Neural crest cell (in vitro differentiated cells): ENCODE measurements at places on chromosomes 5 and 9. TPM values are rescaled to one million over a fixed set of nuclear protein-coding genes. Genes with fewer than 3 reads are reported as not detected.

The ECM2 gene
- not detected in 2 replicates for total RNA-seq

GRCh38 chr9:89538871-89539270, 41.0 kb upstream of the SEMA4D start:
- no peaks in the 10 kb centered on the region for H3K36me3 ChIP-seq
- peaks cover 14% of the 10 kb centered on the region for H3K4me1 ChIP-seq
- DNase-seq: no peak
- H3K4me3 ChIP-seq: no peak overlapping the region
- H3K27me3 ChIP-seq: no peaks in the 10 kb centered on the region

GRCh38 chr5:95110118-95110517, 174.8 kb downstream of the MCTP1 start:
- no peak overlapping the region for H3K27ac ChIP-seq
- no peak overlapping the region for H3K4me3 ChIP-seq
- no peaks in the 10 kb centered on the region for H3K36me3 ChIP-seq
- no peak for DNase-seq

DNA sequence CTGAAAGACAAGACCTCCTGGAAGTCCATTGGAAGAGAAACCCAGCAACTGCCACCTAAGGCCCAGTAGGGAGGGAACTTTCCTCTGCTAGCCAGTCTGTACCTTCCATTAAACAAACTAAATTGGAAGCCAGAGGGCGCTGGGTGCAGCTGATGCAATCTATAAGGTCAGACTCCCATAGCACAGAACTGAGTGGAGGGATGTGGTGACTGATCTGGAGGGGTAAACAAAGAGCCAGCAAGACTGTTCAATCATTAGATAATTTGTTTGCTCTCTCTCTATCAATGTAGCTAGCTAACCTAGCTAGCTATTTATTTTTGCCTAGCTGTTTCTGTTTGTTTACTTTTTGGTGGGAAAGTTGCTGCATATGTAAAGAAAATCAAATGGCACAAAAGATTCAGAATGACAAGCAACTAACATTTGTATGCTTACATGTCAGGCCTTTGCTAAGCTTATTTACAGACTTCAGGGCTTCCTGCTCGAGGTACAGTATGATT, 291.8 kb upstream of the DAB2 start:
- no peaks in the 10 kb centered on the region for H3K4me1 ChIP-seq
- H3K4me3 ChIP-seq: no peak overlapping the region
- H3K27ac ChIP-seq: no peak overlapping the region
- H3K36me3 ChIP-seq: no peaks in the 10 kb centered on the region

The DTWD2 gene
- 4.6 and 5.1 TPM in 2 replicates for total RNA-seq

DNA sequence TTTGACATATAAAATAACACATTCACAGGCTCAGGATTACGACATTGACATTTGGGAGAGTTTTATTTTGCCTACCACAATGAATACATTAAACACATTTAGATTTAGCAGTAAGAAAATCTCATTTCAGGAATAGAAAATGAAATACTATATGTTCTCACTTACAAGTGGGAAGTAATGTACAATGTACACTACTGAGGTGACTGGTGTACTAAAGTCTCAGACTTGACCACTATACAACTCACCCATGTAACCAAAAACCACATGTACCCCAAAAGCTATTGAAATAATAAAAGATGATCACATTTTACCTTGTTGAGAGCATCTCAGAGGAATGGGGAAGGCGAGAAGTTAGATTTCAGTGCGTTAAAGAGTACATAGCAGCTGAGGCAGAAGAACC, 1202.4 kb upstream of the SEMA6A start:
- no peaks in the 10 kb centered on the region for H3K4me1 ChIP-seq
- DNase-seq: no peak
- H3K36me3 ChIP-seq: peaks cover 15% of the 10 kb centered on the region
- H3K4me3 ChIP-seq: no peak overlapping the region

The AGXT2 gene
- not detected in 2 replicates for total RNA-seq

The TTC23L gene
- 1.6 and 2.3 TPM in 2 replicates for total RNA-seq

- H3K4me1 ChIP-seq: no peaks in the 10 kb centered on the region
- no peaks in the 10 kb centered on the region for H3K27me3 ChIP-seq
- DNase-seq: no peak
Observed at GRCh38 chr9:14215614-14216013, 98.3 kb downstream of the NFIB start.

The SKP2 gene
- total RNA-seq: 147 and 153 TPM in 2 replicates

The PCDHA13 gene
- 1.2 and 1.3 TPM in 2 replicates for total RNA-seq

DNA sequence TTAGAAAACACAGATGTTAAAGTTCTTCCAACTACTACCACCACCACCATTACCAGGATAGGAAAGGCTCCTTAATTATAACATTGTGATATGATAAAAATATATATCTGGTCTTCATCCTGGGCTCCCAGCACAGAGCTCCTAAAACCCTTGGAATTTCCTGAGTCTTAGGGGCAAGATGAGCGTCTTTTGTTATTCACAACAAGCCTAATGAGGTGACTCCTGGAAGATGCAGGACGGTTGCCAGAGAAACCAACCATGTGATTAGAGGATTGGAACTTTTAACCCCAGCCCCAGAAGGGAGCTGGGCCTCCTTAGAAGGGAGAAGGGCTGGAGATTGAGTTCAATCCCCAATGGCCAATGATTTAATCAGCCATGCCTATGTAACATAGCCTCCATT, 148.0 kb upstream of the ADRA1B start:
- no peak for DNase-seq
- H3K27ac ChIP-seq: no peak overlapping the region
- H3K4me3 ChIP-seq: no peak overlapping the region
- no peaks in the 10 kb centered on the region for H3K36me3 ChIP-seq

GRCh38 chr9:34253460-34253837, 74.6 kb downstream of the UBAP1 start:
- H3K4me3 ChIP-seq: no peak overlapping the region
- H3K27ac ChIP-seq: no peak overlapping the region
- no peaks in the 10 kb centered on the region for H3K27me3 ChIP-seq
- no peak for DNase-seq
- peaks cover 6% of the 10 kb centered on the region for H3K36me3 ChIP-seq

GRCh38 chr5:135535820-135536801, at the start of gene NEUROG1:
Gene NEUROG1, minus strand, starts transcription at chr5:135535964. Its CDS starts 274 bp downstream, at chr5:135535690.
- peak; percentile 47 for DNase-seq
- peak within 1 kb of the TSS; percentile 31 for H3K4me3 ChIP-seq
- H3K36me3 ChIP-seq: peaks cover 2% of the 10 kb centered on the region
- peaks cover 100% of the 10 kb centered on the region for H3K27me3 ChIP-seq
- no peak within 1 kb of the TSS for H3K27ac ChIP-seq
- peaks cover 24% of the 10 kb centered on the region for H3K4me1 ChIP-seq

The PCDHB3 gene
- total RNA-seq: 5.4 and 5.7 TPM in 2 replicates

The PCDH12 gene
- total RNA-seq: 0.25 and 0.61 TPM in 2 replicates

- no peaks in the 10 kb centered on the region for H3K27me3 ChIP-seq
- H3K4me1 ChIP-seq: no peaks in the 10 kb centered on the region
- no peak overlapping the region for H3K27ac ChIP-seq
- DNase-seq: no peak
- H3K4me3 ChIP-seq: no peak overlapping the region
- peaks cover 4% of the 10 kb centered on the region for H3K36me3 ChIP-seq
Observed at GRCh38 chr9:132632413-132633129, 37.2 kb downstream of the DDX31 start.
